ENCODE measurements at places on chromosomes 16 and 17. TPM values are rescaled to one million over a fixed set of nuclear protein-coding genes. Genes with fewer than 3 reads are reported as not detected.

Gene SLC38A8
- total RNA-seq = not detected

DNA sequence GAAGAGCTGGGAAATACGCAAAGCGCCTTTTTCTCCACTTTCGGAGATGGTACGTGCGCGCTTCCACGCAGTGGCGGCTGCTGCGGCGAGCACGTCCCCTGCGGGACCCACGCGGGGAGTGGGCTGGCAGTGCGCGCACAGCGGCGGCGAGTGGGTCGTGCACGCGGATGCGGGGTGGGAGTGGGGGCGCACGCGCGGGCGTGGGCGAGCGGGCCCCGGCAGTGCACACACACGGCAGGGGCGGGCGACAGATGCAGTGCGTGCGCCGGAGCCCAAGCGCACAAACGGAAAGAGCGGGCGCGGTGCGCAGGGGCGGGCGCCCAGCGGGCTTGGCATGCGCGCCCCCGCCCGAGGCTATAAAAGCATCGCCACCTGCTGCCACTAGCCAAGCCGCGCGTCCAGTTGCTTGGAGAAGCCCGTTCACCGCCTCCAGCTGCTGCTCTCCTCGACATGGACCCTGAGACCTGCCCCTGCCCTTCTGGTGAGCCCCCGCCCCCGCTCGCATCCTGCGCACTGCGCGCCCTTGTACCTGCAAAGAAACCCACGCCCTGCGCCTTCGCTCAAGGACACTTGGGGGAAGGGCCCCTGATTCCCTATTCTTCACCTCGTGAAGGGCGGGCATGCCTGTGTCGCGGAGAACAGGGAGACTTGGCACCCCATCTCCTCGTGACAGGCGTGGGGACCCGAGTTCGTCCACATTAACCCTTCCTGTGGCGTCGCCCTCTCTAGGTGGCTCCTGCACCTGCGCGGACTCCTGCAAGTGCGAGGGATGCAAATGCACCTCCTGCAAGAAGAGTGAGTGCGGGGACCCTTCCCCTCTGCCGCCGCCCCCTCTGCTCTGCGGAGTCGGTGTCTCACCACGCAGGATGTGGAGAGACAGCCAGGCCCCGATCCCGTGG is at the start of gene MT3:
Gene MT3 (plus strand): TSS at position 388 of the 899 bp plus-strand sequence. CDS start 63 bp downstream, at position 451.
- peak; percentile 58 for DNase-seq

DNA sequence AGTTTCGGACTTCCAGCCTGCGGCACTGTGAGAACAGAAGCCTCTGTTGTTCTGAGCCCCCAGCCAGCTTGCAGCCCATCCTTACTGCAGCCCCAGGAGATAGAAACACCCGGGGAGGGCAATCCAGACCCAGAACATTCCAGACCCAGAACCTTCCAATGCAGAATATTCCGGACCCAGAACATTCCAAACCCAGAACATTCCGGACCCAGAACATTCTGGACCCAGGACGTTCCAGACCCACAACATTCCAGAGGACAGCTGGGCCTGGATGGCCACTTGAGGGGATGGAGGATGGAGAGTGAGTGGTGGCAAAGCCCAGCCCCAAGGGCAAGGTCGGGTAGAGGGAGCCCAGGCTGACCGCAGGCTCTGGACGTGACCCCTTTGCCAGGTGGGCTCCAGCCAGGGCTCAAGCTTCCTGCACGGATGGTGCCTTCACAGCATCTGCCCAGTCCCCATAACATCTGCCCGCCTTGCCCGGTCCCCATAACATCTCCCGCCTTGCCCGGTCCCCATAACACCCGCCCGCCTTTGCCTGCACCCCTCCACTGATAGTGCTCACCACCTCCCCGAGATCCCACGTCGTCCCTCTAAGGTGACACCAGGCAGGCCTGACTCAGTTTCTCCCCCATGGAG is 3.5 kb downstream of the CBFA2T3 start:
- no peak for DNase-seq

Gene TBC1D3K
- total RNA-seq = not detected

DNA sequence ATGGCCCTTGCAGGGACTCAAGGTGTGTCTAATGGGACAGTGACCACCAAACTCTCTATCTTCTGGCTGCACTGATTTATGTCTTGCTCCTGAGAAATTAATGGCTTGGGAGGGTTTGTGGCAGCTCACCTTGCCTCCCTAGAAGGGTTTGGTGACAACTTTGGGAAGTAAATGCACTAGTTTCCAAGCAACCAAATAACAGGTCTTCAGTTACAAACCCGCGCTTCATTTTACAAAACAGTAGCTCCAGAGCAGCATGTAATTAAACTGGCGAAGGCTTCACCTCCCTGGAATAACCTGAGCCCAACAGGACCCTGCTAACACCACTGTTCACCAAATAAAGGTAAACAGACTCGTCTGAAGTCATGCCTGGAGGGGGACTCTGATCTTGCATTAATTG is 318.3 kb downstream of the SLC39A11 start:
- no peak for DNase-seq

Gene NXN
- total RNA-seq = 100 TPM

Gene PMP22
- total RNA-seq = 8.9 TPM

DNA sequence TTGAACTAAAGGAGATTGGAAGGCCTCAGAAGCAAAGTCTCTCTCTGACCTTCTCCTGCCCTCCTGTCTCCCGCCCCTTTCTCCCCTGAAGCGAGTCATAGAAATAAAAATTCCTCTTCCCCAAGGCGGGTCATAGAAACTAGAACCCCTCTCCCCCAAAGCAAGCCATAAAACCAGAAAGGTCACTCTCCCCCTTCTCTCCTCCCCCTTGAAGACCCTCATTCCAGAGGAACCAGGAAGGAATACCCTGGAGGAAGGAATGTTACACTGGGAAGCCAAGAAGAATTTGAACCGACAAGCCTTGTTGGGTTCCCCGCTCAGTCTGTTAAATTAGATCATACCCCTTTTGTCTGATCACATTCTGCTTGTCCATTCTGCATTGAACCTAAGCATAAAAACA is 2.7 kb upstream of the GJC1 start:
- no peak for DNase-seq

DNA sequence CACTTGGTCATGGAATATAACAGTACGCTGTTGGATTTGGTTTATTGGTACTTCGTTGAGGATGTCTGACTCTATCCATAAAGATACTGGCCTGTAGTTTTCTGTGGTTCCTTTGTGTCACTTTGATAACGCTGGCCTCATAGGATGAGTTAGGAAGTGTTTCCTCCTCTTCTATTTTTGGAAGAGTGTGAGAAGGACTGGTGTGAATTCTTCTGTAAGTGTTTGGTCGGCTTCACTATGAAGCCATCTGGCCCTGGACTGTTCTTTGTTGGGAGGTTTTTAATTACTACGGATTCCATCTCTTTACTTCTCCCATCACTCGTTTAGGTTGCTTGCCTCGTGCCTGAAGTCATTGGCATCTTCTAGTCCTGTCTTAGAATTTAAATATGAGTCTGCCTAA is 117.3 kb downstream of the OR1D5 start:
- no peak for DNase-seq

- DNase-seq = peak; percentile 45
Observed at GRCh38 chr17:74746376-74746775, 2.1 kb upstream of the NHERF1 start.

DNA sequence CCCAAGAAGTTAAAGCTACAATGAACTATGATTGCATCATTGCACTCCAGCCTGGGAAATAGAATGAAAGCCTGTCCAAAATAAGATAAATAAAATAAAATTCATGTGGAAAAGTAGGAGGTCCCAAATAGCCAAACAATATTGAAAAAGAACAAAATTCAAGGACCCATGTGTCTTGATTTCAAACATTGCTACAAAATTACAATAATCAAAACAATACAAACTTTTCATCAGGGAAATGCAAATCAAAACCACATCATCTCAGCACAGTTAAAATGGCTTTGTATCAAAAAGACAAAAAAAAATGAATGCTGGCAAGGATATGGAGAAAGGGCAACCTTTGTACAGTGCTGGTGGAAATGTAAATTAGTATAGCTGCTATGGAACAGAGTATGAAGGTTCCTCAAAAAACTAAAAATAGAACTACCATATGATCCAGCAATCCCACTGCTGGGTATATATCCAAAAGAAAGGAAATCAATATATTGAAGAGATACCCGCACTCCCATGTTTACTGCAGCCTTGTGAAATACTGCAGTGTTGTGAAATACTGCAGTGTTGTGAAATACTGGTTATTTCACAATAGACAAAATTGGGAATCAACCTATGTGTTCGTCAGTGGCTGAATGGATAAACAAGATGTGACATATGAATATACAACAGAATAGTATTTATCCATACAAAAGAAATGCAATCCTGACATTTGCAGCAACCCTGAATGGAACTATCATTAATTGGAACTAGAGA is 24.5 kb upstream of the ZNF287 start:
- DNase-seq = no peak

Gene KRT12
- not detected for total RNA-seq

Gene RPRML
- 0.42 TPM for total RNA-seq

Data from MG63 (cell line).